Fibroblast of the conjunctiva (primary cell): ENCODE measurements at places on chromosomes 13 and 19.
A peak's percentile ranks its signal among the peaks of the same experiment; 100 is the strongest.

- no peak for DNase-seq
Measured at GRCh38 chr13:37484056-37484455, 114.5 kb downstream of the POSTN start.

DNA sequence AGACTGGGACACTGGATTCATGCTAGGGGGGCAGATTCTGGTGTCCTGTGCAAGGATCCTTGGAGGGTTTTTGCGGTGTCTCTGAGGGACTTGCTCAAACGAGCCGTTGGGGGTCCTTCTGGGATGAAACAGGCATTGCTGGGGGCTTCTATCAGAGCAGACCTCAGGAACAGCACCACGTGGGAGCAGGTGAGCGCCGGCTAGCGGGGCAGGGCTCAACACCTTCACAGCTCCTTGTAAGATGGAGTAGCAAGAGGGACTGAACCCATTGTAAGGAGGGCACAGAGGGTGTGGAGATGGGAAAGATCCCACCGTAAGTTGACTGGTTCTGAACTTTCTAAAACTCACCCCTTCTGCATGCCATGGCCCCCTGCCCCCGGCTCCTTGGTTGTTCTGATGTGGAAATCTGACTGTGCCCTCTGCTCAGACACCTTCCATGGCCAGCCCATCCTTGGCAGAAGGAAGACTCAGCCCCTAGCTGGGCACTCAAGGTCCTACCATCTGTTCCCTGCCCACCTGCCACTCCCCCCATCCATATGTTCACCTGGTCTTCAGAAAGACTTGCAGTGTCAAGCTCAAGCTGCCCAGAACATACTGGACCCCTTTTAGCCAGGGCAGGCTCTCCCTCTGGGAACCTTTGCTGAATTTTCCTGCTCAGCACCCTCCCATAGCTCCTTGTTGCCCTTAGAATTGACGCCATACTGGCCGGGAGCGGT, 1.2 kb downstream of the SLC27A1 start:
- DNase-seq = no peak

DNA sequence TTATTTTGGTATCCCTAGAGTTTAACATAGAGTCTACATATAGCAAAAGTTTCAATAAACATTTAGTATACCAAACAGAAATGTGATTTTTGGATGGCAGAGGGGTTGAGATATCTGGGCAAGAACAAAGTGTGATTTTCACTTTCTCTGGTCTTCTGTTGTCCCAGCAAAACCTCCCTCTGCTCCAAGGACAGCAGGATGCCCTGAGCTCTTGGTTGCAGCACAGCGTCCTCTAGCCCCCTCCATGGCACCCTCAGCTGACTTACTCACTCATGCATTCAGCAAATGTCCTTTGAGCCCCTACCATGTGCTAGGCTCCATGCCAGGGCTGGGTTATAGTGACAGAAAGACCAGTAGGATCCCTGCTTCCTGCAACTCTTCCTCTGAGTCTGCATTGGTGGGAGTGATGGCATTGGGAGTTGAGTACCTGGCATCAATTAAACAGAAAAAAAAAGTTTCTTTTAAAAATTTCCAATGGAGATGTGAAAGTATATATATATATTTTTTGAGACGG, 104.8 kb upstream of the UBL3 start:
- DNase-seq = no peak

GRCh38 chr13:71169180-71169579, 697.8 kb downstream of the DACH1 start:
- no peak for DNase-seq

DNA sequence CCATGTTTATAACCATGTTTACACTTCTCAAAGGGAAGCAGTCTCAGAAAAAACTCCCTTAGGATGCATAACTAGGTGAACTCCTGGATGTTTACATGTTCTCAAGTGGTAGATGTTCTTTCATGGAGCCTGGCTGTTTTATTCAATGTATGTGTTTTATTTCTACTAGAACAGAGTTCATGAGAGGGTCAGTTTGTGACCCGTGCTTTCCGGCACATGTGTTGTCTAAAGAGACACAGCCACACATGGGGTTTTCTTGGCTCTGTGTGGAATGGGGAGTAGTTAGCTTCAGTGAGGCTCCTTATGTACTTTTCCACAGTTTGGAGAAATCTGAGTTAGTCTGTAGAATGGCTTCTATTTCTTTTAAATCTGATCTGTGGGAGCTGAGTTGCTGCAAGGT, 60.9 kb downstream of the ATP8A2 start:
- DNase-seq = no peak

- DNase-seq = no peak
Measured at GRCh38 chr19:40355975-40356680, 7.6 kb downstream of the PLD3 start.

GRCh38 chr13:40592035-40592434, 74.4 kb downstream of the FOXO1 start:
- DNase-seq = no peak

DNA sequence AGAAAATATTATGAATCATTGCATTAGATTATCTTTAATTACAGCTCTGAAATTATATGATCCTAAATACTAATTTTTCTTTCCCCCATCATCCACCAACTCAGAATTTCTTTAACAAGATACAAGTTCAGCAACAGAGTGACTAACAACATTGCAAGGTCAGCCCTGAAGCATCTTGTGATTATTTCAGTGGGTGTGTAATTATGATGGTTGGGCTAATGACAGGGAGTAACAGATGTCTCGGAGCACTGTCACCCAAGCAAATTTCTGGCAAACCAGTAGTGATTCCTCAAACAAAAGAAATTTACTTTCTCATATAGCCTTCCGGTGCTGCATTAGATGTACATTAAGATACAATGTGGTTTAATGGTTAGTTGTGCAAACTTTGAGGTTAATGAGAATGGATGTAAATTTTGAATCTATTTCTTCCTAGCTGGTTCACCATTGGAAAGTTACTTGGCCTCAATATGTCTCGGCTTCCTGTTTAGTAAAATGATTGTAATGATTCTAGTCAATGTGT, 238.9 kb downstream of the ITGBL1 start:
- DNase-seq = no peak

GRCh38 chr13:48383384-48383783, 29.5 kb downstream of the LPAR6 start:
- DNase-seq = no peak

GRCh38 chr13:98954313-98954712, 23.6 kb downstream of the DOCK9 start:
- DNase-seq = no peak

- peak; percentile 67 for DNase-seq
Measured at GRCh38 chr13:43153436-43154090, 130.2 kb downstream of the DNAJC15 start.

DNA sequence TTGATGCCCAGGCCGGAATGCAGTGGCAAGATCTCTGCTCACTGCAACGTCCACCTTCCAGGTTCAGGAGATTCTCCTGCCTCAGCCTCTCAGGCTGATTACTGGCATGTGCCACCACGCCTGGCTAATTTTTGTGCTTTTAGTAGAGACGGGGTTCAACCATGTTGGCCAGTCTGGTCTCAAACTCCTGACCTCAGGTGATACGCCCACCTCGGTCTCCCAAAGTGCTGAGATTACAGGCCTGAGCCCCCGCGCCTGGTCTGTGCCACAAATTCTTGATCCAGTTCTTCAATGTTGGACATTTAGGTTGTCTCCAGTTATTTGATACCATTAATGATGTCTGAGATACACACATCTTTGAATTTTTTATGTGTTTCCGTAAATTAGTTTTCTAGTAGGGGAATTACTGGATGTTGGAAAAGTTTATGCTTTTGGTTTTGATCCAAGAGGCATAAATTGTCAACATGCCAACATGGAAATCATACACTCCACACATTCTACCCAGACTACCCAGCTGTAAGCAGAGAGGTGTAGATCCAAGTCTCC, 525 bp upstream of the COG3 start:
- no peak for DNase-seq

DNA sequence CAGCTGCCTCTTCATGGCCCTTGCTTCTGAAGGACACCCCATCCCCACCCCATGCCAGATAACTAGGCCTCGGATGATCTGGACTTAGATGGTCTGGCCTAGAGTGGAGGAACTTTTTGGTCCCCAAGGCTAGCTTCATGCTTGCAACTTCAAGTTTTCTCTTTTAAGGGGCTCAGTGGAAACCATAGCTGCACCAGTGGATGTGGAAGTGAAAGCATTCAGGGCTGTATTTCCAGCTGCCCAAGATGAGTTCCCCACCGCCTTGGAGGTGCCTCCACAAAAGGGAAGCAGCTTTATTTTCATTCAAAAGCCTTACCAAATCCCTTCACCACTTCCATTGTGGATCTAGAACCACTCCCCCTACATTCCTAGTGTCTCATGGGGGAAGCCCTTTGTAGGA, 17.6 kb upstream of the GSX1 start:
- no peak for DNase-seq

- DNase-seq = peak; percentile 24
Measured at GRCh38 chr19:58021541-58022282, 12.1 kb upstream of the ZSCAN1 start.

GRCh38 chr13:113554333-113554700, 30.2 kb upstream of the TFDP1 start:
- DNase-seq = no peak

DNA sequence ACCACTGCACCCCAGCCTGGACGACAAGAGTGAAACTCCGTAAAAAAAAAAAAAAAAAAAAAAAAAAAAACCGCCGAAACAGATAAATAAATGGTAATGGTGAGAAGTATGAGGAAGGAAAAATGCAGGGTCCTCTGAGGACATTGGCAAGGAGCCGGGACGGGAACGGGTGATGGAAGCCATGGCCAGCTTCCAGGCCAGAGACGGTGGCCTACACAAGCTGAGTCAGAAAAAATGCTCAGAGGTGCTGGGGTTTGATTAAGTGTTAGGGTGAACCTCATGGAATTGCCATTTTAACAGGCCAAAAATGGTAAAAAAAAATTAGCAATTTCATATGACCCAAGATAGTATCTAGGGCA, 866 bp upstream of the ZSWIM4 start:
- DNase-seq = peak; percentile 87

DNA sequence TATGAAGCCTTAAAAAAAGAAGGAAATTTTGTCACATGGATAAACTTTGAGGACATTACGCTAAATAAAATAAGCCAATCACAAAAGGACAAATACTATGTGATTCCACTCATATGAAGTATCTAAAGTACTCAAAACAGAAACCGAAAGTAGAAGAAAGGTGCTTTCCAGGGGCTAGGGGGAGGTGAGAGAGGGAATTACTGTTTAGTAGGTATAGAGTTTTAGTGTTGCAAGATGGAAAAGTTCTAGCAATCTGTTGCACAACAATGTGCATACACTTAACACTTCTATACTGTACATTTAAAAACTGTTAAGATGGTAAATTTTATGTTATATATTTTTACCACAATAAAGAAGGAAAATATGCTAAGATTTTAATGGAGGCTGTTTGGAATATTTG, 83.0 kb downstream of the POLR1D start:
- DNase-seq = no peak

DNA sequence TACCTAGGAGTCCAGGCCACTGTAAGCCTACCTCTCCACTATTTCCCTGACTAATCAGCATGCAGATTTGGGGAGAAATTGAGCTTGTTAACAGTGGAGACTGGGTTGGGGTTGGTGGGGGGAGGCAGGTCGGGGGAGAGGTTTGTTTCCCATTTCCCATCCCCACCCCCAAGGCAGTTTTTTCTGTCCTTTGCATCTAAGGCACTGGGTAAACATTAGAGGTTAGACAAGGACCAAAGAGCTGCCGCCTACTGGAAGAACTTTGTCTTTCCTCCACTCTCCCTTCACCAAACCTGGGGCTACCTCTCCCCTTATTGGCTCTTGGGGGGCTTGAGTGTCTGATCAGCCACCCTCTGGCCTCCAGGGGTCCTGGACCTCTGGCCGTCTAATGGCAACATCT, 953 bp downstream of the KCNN4 start:
- DNase-seq = no peak

DNA sequence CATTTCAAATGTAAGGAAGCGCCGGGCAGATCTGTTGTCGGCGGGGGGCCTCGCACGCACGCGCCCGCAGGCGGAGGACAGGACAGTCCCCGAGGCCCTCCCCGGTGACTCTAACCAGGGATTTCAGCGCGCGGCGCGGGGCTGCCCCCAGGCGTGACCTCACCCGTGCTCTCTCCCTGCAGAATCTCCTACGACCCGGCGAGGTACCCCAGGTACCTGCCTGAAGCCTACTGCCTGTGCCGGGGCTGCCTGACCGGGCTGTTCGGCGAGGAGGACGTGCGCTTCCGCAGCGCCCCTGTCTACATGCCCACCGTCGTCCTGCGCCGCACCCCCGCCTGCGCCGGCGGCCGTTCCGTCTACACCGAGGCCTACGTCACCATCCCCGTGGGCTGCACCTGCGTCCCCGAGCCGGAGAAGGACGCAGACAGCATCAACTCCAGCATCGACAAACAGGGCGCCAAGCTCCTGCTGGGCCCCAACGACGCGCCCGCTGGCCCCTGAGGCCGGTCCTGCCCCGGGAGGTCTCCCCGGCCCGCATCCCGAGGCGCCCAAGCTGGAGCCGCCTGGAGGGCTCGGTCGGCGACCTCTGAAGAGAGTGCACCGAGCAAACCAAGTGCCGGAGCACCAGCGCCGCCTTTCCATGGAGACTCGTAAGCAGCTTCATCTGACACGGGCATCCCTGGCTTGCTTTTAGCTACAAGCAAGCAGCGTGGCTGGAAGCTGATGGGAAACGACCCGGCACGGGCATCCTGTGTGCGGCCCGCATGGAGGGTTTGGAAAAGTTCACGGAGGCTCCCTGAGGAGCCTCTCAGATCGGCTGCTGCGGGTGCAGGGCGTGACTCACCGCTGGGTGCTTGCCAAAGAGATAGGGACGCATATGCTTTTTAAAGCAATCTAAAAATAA, 18.2 kb downstream of the IL17D start:
- DNase-seq = peak; percentile 18

- no peak for DNase-seq
Measured at GRCh38 chr13:61276401-61276800, 139.2 kb downstream of the PCDH20 start.

DNA sequence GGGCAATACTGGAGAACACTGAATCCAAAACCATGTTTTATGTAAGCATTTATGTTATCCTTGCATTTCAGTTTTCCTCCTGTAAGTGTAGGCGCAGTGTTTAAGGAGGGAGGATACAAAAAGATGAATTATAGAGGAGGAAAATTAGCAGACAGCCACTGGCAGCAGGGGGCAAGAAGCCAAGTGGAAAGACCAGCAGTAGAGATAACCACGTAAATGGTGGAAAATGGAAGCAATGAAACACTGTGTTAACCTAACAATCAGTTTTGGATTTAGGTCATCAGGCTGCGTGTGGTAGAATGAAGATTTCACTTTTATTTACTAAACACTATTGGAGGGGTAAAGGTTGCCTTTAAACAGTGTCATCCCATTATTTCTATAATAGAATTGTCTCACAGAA, 447.3 kb downstream of the GPC6 start:
- no peak for DNase-seq
